ENCODE measurements at places on chromosomes 6 and 20.

- DNase-seq, result peak; percentile 70
These were observed 54.1 kb downstream of the FGD2 start for GRCh38 chr6:37059344-37060194.

DNA sequence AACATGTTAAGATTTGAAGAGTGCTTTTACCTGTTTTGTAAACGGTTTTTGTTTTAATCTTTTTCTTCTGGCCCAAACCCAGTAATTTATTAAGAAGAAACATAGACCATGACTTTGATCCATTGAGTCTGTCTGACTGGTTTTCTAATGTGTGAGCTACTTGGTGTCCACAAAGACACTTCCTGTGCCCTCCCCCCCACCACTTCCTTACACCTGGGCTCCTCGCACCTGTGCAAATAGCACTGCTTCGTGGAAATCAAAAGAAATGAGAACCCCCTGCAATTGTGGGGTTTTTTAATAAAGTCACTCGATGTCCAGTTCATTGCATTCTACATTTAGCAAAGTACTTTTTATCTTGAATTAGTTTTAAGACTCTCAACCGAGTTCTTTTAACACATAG, 65.5 kb downstream of the SMOC2 start:
- no peak for DNase-seq

- DNase-seq, result no peak
These were observed 19.4 kb downstream of the PFDN4 start for GRCh38 chr20:54227241-54227640.

- no peak for DNase-seq
These were observed 34.0 kb downstream of the KIAA1755 start for GRCh38 chr20:38226553-38226952.

GRCh38 chr20:33334111-33334510, 51.1 kb downstream of the BPIFB1 start:
- DNase-seq, result no peak

DNA sequence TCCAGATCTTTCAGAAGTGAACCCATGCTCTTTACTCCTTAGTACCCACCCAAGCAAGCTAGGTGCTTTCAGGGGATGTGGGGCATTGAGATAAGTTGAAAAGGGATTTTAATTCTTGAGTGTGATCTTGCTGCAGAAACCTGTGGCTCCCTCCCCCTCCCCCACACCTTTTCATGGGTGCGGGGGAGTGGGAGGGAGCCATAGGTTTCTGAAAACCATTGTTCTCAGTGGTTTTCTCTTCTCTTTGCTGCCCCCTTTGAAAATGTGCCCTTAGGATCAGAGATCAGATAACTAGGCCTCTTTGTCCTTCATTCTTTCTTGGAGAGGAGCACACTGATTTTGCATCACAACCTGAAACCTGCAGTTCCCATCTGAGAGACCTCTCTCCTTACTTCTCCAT, 2.4 kb downstream of the PCSK2 start:
- DNase-seq, result no peak

DNA sequence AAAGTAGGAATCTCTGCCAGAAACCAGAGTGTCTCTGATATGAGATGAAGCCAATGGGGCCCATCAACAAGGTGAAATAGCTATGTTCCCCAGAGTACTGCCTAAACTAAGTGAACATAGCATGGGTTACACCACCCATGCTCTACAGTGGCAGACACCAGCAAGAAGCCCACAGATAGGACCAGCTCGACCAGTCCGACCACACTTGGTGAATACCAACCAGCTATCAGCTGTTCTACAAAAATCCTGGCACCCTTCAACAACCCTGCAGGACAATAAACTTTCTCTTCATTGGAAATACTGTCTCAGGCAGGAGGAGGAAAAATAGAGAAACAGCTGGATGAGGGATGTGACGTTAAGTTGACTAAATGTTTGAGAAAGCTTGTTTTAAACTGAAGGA, 311.4 kb downstream of the EPM2A start:
- no peak for DNase-seq

DNA sequence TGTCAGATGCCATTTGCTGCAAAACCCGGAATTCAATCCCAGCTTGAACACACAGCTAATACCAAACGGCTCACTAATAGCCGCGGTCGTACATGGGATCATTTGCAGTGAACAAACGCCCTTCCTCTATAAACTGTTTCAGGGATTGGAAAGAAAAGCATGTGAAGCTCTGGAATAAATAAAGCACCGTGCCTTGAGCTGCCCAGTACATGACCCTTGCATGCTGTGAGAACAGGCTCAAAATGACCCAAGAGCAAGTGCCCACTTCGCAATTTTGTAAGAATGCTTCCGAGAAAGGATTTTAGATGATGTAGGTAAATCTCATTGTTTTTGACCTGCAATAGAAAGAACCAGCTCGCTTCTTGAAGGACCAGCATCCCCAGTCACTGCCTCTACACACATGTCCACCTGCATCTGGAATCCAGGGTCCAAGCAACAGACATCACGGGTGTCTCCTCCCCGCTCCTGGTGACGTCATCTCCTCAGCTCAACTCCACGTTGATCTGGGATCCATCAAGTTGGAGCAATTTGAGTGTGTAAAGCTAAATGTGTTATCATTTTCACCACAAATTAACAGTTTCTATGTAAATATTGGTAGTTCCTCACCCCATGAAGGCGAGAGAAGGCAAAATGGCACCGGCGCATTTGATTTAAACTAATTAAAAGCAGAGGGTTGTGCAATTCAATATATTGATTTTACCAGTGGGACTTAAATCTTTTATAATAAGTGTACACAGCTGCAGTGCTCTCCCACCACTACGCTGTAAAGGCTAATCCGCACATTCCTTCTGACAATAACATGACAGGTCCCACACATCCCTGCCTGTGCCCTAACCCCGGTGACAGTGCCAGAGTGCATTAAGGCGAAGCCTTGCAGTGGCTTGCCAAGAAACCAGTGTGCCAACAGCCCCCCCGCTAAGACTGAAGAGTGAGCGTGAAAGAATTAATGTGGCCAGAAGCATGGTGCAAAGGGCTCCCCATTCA, 6.2 kb downstream of the BMP7 start:
- no peak for DNase-seq

GRCh38 chr6:121504227-121504626, 68.8 kb downstream of the GJA1 start:
- DNase-seq, result no peak

DNA sequence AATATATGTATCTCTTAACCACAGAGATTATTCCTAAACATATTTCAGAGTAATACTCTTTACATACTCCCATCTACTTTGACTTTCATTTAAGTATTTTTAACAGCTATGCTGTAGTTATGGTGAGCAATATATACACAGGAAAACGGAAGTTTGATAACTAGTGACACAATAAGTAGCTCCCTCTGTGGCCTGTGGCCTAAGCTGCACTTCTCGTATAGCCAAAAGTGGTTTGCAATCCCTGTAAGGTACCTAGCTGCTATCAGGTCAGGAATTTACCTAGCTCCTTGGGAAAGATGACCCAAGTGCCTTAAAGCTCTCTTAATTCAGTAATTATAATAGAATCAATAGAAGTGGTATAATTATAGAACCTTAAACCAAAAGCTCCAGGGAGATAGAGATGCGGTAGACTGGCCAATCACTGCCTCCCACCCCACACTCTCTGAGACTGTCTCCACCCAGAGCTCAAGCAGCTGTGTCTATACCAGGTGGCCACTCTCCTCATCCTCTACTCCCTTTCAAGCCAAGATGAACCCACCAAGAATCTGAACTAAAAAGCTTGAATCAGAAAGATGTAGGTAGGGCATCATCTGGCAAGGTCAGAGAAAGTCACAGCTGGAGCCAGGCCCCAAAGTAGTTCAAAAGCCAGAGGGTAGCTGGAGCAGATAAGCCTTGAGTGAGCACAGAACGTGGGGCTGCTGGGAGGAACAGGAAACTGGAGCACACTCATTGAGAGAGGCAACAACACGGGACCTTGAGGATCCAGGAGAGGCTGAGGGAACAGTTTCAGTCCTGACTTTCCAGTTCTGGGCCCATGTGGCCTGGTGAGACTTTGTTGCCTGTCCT, 84.9 kb upstream of the ASF1A start:
- no peak for DNase-seq

GRCh38 chr20:47360297-47361056, 4.0 kb upstream of the ZMYND8 start:
- peak; percentile 83 for DNase-seq

DNA sequence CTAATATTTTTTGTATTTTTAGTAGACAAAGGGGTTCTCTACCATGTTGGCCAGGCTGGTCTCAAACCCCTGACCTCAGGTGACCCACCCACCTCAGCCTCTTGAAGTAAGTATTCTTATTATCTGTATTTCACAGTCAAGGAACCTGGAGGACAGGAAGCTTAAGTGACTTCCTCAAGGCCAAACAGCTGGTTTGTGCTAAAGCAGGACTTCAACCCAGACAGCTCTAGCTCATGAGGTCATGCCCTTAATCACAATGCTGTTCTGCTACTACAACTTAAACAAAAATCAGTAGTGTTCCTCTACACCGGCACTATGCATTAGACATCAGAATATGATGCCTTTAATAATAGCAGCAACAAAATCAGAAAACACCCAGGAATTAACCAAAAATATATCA, 168.9 kb downstream of the ADGB start:
- no peak for DNase-seq

GRCh38 chr20:61969806-61970205, 95.9 kb downstream of the TAF4 start:
- no peak for DNase-seq

GRCh38 chr6:43762966-43763695, 6.9 kb upstream of the VEGFA start:
- no peak for DNase-seq

- no peak for DNase-seq
These were observed 38.3 kb downstream of the DAAM2 start for GRCh38 chr6:39830444-39830843.

GRCh38 chr20:53691060-53691810, 97.6 kb upstream of the ZNF217 start:
- no peak for DNase-seq

DNA sequence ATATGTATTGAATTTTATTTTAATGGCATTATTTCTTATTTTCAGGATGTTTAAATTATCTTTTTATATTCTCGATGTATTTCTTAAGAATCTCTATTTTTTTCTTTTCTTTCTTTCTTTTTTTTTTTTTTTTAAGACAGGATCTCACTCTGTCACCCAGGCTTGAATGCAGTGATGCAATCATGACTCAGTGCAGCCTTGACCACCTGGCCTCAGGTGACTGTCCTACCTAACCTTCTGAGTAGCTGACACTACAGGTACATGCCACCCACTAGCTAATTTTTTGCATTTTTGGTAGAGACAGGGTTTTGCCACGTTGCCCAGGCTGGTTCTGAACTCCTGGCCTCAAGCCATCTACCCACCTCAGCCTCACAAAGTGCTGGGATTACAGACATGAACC, 143.8 kb upstream of the LAMA2 start:
- DNase-seq, result no peak

GRCh38 chr6:140174524-140174923, 800.1 kb upstream of the CITED2 start:
- DNase-seq, result no peak

DNA sequence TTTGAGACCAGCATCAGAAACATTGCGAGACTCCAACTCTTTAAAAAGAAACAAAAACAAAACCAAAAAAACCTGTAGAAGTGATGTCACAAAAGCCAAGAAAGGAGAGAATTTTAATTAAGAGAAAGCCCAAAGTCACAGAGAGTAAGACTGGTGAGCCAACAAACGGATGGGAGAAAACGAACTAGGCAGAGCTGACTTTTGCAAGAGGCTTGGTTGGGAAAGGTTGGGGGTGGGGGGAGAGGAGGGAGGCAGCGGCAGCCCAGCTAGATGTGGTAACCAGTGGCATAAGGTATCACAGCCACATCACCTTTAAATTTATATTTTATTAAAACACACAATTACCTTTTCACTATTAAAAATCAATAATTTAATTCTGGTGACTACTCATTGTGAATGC, 23.5 kb downstream of the NOL7 start:
- no peak for DNase-seq

- no peak for DNase-seq
These were observed 2.2 kb upstream of the NNAT start for GRCh38 chr20:37518606-37519507.

DNA sequence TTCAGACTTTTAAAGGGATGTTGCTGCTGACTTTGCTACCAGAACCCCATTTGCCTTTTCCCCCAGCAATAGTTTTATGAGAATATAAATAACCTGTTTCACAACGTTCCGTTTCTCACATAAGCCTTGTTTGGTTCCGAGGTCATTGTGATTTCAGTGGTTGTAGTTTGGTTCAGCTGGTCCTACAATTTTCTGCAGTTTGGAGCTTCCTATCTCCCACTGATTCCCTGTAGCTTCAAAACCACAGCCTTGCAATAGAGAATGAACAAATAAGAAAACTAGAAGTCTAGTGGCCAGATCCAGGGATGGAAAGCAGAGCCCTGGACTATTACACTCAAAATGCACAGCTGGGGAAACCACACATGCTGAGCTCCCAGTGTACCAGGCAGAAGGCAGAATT, 24.1 kb upstream of the SH3BGRL2 start:
- no peak for DNase-seq

DNA sequence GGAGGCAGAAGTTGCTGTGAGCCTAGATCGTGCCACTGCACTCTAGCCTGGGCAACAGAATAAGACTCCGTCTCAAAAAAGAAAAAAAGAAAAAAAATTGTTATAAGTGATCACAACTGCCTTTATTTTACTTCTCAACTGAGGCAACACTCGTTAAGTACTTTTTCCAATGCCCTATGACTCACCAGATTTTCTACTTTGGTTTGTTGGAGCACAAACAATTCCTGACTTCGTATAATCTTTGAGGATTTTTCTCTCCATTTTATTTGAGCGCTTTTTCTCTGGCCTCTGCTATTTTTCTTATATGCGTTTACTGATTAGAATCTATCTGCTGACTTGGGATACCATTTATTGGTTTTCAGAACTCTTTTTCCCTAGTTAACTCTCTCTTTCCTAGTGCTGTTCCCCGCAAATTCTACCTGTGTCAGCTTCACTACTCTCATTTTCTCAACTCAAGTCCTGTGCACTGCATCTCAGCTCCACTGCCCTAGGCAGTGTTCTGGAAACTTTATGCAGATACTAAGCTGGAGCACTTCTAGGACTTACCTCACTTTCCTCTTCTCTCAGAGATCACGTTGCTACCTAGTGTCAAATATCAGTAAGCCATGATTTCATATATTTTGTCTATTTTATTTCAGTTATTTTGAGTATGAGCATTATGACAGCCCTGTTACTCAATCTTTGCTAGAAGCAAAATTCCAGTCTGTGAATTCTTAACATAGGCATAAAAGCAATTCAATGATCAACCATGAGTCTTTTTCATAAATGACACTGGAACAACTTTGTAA, 1120.1 kb upstream of the CITED2 start:
- no peak for DNase-seq

- no peak for DNase-seq
These were observed 42.9 kb downstream of the UQCC1 start for GRCh38 chr20:35368666-35369423.
